ENCODE measurements at places on chromosomes 7 and 10.

DNA sequence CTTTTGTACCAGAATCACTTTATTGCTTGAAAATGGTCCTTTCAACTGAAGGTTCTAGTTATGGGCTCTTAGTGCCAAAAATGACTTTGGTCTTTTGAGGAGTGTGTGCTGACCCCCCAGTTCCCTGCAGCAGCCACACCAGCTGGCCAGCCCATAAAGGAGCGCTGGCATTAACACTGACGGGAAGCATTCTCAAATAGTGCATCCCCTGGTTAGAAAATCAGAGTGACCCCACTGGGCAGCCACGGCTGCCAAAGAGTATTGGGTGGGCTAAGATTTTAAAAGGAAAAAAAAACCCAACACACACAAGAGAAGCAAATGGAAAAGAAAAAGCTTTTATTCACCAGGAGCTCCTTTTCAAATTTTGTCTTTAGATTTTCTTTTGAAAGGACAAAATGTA, 199.8 kb downstream of the CELF2 start:
- DNase-seq = no peak

- no peak for DNase-seq
Observed at GRCh38 chr10:131636841-131637724, 263.7 kb upstream of the PPP2R2D start.

DNA sequence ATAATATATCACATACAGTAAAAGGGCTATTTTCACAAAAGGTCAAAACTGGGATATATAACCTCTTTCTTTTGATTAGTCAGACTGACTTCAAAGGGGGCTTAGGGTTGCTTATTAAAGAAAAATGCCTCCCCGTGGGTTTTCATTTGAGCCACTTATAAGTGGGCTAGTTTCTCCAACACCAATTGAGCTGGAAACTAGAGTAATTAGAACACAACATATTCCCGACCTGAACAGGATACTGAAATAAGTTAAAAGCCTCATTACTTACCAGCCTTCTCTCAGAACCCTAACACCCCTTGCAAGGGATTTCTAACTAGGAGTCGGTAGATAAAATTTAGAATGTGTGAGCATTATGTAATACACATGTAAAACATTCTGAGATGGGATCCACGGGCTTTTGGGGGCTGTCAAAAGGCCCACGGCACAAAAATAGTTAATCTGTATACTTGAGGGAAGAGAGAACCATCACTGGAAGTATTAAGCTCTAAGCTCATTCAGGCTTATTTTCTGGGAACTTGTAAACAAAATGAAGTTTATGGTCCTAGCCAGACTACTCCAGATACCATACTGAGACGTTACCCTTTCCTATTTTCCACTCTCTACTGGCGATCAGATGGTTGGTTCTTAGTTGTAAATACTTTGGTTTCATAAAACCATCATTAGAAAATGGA, 29.3 kb upstream of the KMT2E start:
- no peak for DNase-seq

- no peak for DNase-seq
Observed at GRCh38 chr7:32051128-32051527, 19.1 kb downstream of the PDE1C start.

DNA sequence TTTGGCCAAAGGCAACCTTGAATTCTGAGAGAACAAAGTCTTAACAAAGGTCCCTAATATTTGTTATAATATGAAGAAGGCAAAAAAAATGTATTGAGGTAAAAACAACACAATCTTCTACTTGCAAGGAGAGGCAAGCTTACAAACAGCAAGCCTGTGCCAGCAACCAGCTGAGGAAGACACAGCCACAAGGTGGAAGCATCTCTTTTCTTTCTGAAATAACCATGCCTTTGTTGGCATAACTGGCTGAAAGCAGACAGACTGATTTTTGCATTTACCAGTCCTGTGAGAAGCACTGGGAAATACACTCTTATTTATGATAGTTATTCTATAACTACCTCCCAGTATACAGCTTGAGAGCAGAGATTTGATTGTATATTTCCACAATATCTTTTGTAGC, 292.0 kb downstream of the PHTF2 start:
- no peak for DNase-seq

DNA sequence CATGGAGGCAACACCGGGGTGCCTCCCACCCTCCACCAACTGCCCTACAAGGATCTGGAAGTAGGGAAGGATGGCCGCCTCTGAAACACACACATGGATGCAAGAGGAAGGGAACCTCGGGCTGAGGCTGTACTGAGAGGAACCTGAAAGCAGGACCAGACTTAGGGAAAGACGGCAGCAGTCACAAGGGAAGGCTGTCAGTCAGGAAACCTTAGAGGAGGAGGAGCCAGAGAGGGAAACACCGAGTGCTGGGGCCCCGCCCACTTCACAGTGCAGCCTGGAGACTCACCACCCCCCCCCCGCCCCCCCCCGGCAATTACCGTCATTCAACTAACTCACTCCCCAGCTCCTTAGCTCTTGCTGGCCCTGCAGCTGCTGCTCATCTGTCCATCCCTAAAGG, 2.5 kb downstream of the CYREN start:
- DNase-seq = no peak

- DNase-seq = no peak
Observed at GRCh38 chr7:68821846-68822245, 776.4 kb upstream of the AUTS2 start.

DNA sequence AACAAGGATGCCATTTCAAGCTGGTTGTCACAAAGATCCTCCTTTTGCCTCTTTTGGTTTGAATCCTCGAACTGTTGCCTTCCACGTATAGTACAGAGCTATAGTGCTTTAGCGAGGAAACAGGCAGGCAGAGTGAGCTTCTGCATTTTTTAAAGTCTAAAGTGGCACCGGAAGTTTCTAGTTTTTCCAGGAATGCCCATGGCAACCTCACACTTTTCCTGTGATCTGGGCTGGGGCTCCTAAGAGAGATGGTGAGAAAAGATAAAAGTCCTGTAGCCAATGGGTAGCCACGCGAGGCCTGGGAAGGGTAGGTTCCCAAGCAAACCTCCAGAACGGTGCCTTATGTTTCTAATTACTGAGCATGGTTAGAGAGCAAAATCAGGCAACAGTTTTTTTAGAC, 76.7 kb downstream of the CALD1 start:
- DNase-seq = no peak
